ENCODE measurements at places on chromosomes 1 and 21. TPM values are rescaled to one million over a fixed set of nuclear protein-coding genes. Genes with fewer than 3 reads are reported as not detected.

Gene CTTNBP2NL
- total RNA-seq = 31.7 TPM

Gene INKA2
- 2.2 TPM for total RNA-seq

GRCh38 chr1:18409609-18410237, 71.0 kb upstream of the KLHDC7A start:
- no peak for DNase-seq

Gene OR6K3
- total RNA-seq = not detected

Gene NIT1
- total RNA-seq = 22.8 TPM

Gene SPRR2F
- not detected for total RNA-seq
